D721Med (cell line): ENCODE measurements at places on chromosomes 6 and 20.

DNA sequence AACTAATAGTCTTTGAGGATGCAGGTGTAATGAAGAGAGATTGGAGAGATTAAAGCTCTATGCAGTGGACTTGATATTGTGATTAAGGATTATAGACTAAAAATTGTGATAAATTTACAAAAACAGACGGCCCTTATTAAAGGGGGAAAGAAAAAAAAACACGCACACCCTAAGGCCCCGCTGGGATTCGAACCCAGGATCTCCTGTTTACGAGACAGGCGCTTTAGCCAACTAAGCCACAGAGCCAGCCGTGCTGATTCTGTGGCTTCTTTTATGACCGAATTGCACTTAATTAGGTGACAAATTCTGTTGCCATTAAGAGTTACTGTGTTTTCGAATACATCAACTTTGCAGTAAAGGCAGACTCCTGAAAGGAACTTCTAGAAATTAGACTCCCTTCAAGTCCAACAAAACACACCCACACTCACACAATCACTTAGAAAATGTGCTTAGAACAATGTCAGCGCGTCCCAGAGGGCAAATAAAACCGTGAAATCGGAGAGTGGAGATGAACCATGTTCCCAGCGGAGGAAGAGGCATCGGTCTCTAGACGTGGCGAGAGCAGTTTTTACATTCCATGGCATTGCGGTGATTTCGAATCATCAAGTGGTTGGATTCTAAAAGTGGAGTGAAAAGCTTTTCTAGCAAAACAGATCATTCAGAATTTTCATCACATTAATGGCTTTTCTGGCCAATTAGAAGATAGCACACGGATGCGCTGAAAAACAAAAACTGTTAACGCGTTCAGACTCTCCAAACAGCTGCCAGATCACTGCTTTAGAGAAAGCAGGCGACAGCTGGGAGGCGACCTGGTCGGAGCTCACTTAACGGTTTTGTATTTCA is 122.6 kb downstream of the GPX5 start:
- no peak for DNase-seq

GRCh38 chr20:19937651-19938420 is 79.3 kb upstream of the NAA20 start:
- no peak for DNase-seq

DNA sequence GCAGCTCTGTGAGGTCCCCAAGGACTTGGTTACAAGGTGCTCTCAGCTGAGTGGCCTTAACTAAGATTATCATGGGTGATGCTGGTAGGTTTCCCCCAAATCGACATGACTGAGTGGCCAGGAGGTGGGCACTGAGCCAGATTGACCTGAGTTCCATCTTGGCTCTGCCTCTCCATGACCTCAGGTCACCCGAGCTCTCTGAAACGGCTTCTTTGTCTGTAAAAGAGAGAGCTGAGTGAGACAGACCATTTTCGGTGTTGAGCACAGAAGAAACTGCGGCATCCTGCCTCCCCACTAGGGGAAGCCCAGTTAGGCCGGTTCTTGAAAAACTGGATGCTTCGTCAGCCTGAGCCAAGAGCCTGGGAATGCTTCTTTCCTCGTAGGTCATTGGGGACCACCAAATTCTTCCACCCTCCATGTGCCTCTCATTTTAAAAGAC is 14.1 kb upstream of the STX16 start:
- no peak for DNase-seq

DNA sequence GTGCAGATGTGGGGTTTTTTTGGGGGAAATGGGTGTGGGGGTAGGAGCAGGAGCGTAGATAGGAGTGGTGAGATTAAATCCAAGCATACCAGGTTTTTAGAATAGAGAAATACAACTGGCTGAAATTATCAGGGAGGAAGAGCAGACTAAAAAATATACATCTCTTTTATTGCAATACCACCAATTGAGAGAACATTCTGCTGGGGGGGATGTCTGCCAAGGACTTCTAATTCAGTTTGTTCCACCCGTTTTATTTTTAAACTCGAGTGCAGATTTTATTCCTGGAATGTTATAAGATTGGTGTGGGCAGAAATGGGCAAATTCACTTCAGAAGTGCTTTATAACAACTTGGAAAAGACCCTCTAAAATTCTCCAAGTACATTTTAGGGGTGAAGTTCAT is 192.7 kb downstream of the GMPR start:
- DNase-seq, result no peak

DNA sequence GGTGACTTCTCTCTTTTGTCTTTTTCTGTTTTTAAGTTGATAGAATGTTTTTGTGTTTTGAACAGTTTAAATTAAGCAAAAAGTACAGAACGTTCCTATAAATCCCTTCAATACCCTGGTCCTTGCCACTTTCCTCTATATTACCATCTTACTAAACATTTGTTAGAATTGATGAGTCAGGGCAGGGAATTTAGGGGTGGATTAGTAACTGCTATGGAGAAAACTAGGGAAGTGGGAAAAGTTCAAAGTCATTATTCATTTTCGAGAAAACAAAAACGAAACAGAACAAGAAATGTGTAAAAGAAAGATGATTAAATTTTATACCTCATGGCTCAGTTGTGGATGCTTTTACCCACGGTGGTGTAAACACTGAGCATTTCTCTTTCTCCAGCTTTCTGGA is 240.4 kb upstream of the SULF2 start:
- DNase-seq, result no peak

DNA sequence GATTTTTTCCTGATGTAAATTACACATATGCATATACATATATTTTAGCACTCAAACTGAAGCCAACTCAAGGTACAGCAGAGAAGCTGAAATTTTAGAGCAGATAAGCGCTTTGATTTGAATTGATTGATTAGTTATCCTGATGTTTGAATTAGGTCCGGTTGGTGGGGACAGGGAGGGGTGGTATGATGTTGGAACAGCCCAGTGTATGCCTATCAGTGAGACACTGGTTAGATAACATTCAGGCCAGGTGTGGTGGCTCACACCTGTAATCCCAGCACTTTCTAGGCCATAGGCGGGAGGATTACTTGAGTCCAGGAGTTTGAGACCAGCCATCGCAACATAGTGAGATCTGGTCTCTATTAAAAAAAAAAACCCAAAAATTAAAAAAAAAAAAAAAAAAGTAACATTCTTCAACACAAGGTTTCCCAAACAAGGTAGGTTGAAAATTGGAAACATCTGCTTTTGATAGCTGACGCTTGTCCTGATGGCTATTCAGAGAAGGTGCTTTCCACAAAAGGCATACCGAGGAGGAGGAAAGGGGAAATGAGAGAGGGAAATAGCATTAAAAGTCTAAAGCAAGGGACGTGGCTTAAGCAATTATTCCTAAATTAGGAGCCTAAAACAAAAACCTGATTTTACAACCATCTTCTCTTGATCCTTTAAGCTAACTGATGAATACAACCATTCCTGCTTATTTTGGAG is 288.4 kb upstream of the JARID2 start:
- DNase-seq, result no peak

DNA sequence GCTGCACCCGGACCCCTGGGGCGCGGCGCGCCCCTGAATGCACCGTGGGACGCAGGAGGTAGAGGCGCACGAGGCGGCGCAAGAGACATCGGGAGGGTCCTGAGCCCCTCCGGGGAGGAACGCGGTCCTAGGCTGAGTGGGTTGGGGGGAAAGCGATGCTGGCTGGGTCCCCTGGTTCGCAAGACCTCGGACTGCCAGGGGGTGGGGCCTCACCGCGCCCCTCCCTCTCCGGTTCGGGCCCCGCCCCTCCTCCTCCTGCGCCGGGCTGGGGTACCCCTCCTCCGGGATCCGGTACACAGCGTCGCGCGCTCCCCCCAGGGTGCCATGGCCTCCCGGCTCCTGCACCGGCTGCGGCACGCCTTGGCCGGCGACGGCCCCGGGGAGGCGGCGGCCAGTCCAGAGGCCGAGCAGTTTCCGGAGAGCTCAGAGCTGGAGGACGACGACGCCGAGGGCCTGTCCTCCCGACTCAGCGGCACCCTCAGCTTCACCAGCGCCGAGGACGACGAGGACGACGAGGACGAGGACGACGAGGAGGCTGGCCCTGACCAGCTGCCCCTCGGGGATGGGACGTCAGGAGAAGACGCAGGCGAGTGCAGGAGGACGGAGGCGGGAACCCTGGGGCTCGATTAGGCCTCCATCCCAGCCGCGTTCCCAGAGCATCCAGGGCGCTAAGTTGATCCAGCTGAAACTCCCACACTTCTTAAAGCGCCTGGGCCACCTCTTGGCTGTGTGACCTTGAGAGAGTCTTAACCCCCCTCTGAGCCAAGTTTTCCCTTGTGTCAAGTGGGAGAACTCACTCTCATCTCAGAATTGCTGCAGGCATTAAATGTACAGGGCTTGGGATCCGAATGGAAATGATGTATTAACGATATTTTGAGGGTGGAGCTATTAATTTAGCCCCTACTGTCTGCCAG is 541 bp downstream of the SNX21 start:
- DNase-seq, result peak; percentile 84

- no peak for DNase-seq
Measured at GRCh38 chr6:38215225-38215624, 395.7 kb downstream of the ZFAND3 start.

DNA sequence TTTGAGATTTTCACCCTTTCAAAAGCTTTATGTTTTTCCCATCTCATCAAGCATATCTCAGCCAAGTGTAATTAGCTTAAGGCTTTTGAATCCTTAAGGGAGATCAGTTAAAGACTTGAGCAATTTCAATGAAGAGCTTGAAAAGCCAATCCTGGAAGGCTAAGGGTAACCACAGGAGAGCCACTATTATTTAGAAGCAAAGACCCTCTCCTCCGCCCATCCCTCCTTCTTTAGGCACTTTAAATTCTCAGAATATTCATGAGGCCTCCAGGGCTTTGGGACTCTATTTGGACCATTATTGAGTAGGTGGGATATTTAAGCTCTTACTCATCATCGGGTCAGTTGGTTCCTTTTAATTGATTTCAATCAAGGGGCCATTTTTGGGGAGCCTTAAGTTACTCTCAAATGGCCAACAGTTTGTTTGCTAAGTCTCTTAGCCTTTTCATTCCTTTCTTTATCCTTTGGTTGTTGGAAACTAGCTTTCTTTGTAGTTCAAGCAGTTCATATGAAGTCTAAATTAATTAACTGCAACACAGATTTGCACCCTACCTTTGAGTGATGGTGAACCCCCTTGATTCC is 567.2 kb downstream of the KIF16B start:
- DNase-seq, result peak; percentile 37

DNA sequence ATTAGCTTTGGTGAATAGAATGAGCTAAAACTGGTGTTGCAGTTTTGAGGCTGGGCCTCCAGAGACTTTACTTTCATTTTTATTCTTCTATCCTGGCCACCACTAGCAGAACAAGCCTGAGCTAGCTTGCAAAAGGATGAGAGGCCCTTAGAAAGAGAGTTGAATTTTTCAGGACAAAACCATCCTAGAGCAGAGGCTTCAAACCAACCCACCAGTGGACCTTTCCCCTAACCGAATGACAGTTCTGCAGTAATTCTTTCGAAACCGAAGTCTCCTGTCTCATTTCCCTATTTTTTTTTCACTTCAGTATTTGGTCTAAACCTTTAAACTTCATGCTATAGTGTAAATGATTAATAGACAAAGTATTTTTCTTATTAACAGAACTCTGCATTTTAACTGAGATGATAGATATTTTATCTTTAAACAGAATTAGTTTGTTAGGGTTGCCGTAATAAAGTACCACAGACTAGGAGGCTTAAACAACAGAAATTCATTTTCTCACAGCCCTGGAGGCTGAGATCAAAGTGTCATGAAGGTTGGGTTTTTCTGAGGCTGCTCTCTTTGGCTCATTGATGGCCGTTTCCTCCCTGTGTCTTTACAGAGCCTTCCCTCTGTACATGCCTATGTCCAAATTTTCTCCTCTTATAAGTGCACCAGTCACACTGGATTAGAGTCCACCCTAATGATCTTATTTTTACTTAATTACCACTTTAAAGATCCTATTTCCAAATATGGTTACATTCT is 80.6 kb upstream of the PAK5 start:
- DNase-seq, result no peak

- DNase-seq, result no peak
Measured at GRCh38 chr6:4381381-4381780, 246.0 kb upstream of the ECI2 start.

DNA sequence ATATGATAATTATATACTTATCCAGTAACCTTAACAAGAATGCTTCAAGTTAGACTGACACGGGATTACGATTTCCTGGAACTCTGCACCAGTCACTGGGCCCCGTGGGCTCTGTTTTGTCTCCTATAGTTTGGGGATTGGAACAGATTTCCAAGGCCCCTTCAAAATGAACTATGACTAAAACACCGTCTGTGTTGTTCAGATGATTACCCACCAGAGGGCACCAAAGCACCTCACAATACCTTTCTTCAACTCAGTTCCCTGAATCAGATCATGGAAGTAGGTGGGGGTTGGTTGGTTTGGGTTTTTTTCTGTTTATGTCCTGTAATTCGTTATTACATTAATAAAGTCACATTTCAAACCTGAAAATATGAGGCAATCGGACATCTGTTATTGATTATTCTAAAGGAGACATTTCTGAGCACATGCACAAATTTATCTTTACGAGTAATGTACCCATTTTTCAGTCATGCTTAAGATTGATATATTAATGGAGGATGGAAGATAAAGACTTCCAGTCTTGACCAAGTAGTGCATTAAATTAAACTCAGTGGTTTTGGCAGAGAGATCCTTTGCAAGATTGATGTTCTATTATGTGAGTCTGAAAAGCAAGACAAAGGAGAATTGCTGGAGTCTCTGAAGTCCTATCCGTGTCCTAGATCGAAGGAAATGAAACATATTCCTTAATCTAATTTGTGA is 112.0 kb upstream of the COL21A1 start:
- DNase-seq, result no peak

DNA sequence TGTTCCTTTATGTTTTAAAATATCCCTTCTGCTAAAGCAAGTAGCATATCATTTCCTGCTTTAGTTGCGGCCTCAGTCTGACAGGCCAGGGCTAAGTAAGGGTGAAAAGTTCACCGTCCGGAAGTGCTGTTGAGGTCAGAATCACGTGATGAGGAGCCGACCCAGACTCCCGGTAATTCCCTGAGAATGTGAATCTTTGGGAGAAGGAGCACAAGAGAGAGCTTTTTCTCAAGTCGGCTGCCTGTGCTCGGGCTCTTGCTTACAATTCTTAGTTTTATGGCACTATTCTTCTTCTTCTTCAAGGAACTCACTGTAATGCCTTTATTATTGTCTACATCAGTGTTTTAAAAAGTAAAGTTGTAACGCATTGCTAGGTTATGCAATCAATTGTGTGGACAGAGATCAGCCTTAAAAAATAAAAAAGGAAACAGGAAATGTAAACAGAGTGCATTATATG is 309.3 kb downstream of the PRL start:
- DNase-seq, result no peak

DNA sequence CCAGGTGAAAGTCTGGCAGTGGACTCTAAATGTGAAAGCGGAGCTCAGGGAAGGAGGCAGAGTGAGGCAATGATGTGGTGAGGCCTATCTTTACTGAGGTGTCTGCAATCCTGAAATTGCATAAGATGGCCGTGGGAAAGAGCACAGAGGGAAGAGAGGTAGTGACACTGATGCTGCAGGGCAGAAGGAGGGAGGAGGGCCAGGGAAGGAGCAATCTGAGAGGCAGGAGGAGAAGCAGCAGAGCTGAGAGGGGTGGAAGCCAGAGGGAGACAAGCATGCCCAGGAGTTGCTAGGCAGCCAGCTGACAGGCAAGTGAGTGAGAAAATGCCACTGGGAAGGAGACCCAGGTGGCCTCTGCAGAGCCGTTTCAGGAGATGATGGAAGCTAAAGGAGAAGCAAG is 97.4 kb upstream of the CNR1 start:
- no peak for DNase-seq
